Thoracic aorta (tissue), 2 donors: ENCODE measurements at places on chromosomes 16 and 17.

- no peak for DNase-seq
Observed at GRCh38 chr16:58970775-58971174, 236.7 kb upstream of the GOT2 start.

- DNase-seq = no peak
Observed at GRCh38 chr17:79224903-79225302, 150.3 kb downstream of the ENGASE start.

GRCh38 chr17:19707728-19708221, 8.6 kb downstream of the SLC47A2 start:
- no peak for DNase-seq

GRCh38 chr17:56777859-56778258, 55.9 kb downstream of the C17orf67 start:
- no peak for DNase-seq

- no peak for DNase-seq
Observed at GRCh38 chr16:54538276-54538675, 251.7 kb upstream of the IRX3 start.

- DNase-seq = no peak
Observed at GRCh38 chr17:72226322-72226721, 105.5 kb downstream of the SOX9 start.

DNA sequence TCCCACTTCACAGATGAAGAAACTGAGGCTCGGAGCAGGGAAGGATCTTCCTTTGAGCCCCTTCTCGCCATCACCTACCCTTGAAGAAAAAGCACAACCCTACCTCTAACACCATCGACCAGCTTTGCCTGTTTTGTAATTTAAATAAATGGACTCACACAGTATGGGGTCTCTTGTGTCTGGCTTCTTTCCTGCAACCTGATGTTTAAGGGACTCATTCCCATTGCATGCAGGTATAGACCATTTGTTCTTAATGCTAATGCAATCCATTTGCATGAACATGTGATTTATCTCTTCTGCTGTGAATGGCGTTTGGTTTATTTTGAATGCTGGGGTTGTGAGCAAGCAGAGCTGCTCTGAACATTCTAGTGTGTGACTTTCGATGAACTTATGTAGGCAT, 150.8 kb upstream of the FOXF1 start:
- DNase-seq = no peak

GRCh38 chr17:54009502-54009901, 186.8 kb downstream of the KIF2B start:
- no peak for DNase-seq

GRCh38 chr17:59838052-59838916, 54.5 kb downstream of the TUBD1 start:
- DNase-seq = no peak

- peak; percentile 92 for DNase-seq
Observed at GRCh38 chr17:59154721-59155438, at the start of gene SKA2. SKA2 (minus strand) TSS chr17:59155186; CDS start chr17:59155163, 23 bp downstream.

DNA sequence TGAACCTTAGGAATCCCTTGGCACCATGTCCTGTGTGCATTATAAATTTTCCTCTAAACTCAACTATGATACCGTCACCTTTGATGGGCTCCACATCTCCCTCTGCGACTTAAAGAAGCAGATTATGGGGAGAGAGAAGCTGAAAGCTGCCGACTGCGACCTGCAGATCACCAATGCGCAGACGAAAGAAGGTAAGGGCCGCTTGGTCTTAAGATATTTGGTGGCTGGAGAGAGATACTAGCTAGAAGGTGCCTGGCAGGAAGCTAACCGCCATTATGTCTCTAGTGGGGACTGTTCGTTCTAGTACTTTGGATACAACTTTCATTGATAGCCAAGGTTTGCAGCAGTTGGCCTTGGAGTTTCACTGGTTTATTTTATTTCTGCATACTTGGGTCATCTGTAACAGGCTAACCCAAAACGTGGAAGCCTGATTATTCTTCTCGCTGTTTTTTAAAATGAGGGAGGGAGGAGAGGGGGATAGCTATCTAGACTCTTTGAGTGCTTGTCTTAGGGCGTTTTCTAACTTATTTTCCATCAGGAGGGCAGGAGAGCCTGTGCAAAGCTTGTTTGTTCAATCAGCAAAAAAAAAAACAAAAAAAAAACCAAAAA, 1.3 kb downstream of the RBBP6 start:
- no peak for DNase-seq

GRCh38 chr17:13575466-13575865, 26.3 kb downstream of the HS3ST3A1 start:
- no peak for DNase-seq

DNA sequence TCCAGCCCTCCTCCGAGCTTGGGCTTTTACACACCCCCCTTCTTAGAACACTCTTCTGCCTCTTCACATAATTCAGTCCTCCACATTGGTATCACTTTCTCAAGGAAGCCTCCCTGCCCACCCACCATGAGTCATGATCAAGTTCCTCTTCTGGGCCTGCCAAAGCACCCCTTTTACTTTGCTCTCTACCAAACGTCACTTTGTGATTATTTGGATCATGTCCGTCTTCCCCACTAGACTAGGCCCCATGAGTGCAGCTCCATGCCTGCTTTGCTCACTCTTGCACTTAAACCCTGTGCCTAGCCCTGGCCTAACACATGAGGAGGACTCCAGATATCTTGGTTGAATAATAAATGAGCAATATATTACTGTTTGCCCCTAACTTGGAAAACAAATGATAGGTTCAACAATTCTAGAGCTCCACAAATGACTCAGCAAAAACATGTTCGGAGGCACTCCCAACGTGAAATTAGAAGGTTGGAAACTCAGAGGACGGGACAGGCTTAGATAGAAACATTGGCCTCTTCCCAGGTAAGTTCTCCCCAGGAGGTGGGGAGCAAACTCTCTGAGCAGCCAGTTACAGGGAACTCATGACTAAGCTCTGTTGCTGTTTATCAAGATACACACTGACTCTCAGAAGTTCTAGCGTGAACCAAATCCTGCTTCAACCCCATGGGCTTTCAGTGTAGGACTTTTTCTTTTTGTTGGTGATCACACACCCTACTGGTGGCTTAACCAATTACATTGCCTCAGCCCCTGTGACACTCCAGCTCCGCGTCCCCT, 28.3 kb downstream of the G6PC1 start:
- DNase-seq = peak; percentile 6

DNA sequence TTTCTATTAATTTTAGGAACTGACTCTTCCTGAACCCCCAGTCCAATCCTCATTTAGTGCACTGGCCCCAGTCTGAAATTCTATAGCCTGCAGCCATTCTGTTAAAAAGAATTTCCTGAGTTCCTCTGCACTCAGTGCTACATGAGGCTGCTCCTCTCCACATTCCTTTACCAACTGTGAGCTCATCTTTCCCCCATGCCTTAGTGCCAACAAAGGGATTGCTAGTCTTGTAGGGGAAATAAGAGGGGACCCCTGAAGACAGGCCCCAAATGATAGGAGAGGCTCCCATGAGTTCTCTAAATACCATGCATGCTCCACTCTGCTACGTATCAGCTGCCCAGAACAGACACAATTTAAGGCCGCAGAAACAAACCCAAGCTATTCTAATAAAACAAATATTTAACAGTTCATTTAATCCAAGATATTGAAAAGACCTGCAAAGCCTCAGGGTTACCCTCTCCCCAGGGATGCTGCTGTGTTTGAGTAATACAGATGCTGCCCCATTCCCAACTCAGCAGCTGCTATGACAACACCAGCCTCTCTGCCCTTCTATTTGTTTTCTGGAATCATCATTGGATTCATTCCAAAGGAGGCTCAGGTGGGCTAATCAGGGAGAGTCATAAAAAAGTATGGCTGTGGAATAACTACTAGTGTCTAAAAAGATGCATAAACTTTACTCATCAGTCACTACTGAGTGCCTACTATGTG, 228.5 kb downstream of the TOX3 start:
- no peak for DNase-seq

DNA sequence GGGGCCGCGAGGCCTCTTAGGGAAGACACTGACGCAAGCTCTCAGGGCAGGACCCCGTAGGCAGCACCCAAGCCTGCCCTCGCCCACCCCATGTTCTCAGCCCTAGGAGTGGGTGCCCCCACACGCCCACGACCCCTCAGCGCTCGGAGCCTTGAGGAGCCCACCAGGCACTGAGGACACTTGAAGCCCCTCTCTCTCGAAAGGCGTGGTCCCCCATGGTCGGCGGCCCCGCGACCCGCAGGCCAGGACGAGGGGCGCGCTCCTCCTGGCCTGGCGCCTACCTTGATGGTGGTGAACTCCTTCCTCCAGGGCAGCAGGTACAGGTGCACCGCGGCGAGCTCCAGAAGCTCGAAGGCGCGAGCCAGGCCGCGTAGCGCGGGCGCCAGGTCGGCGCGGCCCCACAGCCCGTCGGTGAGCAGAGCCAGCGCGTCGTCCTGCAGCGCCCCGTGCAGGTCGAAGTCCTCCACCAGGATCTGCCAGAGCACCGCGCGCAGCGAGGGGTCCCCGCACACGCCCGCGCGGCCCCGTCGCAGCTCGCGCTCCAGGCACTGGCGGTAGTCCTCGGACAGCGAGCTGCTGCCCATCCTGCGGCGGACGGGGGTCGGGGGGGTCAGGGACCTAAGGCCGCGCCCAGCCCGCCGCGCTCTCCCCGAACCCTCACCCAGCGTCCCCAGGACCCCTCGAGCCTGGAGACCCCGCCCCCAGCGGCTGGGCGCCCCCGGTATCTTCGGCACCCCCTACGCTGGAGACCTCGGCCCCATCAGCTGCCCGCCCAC, 668 bp downstream of the SPATA2L start:
- DNase-seq = no peak

- DNase-seq = no peak
Observed at GRCh38 chr16:17261197-17261858, 209.4 kb downstream of the XYLT1 start.

DNA sequence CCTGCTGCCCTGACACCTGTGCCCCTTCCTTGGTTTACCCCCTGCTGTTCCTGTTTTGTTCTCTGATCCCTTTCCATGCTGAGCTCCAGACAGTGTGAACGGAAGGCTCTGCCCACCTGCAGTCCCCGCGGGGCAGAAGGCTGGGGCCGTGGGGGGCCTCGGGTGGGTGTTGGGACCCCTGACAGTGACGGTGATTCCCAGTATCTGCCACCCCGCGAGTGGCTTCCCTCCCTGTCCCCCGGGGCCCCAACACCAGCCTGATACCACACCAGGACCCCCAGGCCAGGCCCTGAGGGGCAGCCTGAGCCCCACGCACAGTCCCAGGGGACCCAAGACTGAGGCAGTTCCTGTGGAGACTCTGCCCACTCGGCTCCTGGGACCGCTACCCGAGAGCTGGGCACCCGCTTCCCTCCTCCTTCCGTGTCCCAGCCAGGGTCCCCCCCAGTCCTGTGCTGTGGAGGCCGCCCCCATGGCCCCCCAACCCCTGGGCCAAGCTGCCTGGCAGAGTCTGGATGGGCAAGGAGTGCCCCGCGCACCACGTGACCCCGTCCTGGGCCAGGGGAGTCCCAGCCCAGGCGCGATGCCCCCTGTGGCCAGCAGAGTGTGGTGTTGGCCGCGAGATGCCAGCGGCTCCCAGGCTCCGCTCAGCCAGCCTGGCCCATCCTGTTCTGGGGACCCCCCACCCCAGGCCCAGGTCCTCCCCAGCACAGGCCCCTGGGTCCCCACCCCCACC, 10.0 kb upstream of the C1QTNF8 start:
- DNase-seq = no peak

DNA sequence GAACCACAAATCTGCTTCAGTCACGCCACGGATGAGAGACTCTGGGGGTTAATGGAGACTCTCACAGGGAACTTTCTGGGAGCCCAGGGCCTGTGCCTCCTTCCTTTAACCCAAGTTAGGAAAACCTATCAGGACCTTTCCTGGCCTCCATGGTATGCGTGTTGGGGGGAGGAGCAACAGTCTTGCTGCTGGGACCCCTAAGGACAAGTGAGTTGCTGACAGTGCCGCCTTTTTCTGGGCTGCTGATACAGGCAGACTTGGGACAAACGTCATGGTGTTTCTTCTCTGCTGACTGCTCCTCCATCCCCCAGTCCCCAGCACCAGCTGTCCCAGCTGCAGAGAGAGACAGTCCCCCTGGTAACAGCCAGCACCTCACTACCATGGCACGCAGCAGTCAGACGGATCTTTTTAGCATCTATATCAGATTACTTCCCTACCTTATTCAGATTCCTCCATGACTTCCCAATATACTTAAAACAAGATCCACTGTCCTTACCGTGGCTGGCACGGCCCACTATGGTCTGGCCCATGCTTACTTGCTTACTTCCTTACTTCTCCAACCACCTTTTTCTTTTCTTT, 6.5 kb downstream of the DPEP2NB start:
- DNase-seq = no peak

- DNase-seq = no peak
Observed at GRCh38 chr17:41322094-41322902, 6.8 kb upstream of the KRTAP17-1 start.

GRCh38 chr16:24920568-24920967, 74.8 kb downstream of the SLC5A11 start:
- no peak for DNase-seq

DNA sequence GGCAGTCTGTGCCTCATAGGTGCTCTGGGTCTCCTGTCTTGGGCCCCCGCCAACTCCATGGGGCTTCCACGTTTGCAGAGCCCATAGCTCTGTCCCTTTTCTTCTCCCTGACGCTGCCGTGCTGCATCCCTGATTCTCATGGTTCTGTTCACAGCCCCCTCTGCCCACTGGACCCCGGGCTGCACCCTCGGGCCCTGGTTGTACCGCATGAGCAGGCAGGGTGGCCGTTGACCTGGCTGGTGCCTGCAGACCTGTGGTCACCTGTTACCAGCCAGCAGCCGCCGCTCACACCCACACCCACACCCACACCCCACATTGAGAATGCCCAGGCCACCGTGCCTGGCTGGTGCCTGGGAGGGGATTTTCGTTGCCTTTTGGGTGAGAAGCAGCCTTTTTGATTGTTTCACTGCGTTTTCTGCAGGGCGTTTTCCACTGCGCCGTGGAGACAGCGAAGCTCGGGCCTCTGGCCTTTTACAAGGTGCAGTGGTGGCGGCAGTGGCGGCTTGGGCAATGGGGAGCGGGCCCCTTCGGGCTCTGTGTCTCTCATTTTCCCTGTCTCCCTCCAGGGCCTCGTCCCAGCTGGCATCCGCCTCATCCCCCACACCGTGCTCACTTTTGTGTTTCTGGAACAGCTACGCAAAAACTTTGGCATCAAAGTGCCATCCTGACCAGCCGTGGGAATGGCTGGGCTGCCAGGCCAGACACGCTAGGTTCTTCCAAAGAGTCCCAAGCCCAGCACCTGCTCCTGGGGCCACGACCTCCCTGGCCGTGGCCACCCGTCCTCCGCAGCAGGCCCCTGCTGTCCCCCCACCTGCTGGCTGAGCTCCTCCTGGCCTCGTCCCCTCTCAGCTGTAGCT, 7.6 kb downstream of the SLC25A10 start:
- DNase-seq = no peak

GRCh38 chr17:77049440-77049839, 91.3 kb upstream of the SEC14L1 start:
- no peak for DNase-seq

DNA sequence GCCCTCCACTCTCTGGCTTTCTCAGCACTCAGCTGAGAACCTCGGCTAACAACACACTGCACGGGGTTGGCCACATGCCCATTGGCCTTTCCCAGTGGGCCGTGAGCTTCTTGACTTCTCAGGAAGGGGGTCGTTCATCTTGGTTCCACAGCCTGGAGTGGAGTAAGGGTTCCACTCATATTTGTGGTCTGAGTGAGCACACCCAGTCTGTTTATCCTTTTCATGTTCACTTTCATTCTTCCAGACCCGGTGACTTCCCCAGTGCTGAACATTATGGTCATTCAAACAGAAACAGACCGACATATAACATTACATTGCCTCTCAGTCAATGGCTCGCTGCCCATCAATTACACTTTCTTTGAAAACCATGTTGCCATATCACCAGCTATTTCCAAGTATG, 8.2 kb downstream of the MILR1 start:
- DNase-seq = no peak
